ENCODE measurements at places on chromosomes 2 and 18. TPM values are rescaled to one million over a fixed set of nuclear protein-coding genes. Genes with fewer than 3 reads are reported as not detected.

- DNase-seq: no peak
These were observed 21.6 kb downstream of the EFEMP1 start for GRCh38 chr2:55901941-55902340.

The FBXO15 gene
- not detected for total RNA-seq

GRCh38 chr2:213679894-213680293, 395.6 kb downstream of the SPAG16 start:
- no peak for DNase-seq

DNA sequence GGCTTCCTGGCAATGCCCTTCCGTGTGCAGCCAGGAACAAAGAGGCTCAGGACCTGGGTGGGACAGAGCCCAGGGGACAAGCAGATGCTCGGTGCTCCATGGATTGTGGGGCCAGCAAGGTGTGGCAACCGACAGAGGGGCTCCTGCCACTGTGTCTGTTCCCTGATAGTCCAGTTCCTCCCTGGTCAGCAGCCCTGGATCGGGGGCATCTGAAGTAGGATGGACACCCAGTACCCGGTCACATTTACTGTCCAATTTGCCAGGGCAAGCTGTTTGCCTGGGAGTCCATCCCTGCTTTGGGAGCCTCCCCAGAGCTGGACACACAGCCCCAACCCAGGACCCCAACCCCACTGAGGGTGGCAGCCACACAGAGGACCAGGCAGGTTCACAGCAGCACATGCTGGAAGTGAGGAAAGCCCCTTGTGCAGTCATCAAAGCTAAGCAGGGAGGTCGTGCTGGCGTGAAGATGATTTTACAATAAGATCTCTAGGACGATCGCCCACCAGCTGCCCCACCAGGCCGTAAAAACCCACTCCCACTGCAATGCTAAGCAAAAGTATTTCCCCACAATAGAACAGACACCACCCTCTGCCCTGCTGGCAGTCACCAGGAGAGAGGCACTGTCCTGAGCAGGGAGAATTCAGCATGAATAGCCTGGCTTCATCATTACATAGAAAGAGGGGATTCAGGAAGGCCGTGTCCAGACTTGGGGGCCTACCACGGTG, 141.7 kb downstream of the NDUFA10 start:
- no peak for DNase-seq

- no peak for DNase-seq
These were observed 48.2 kb downstream of the CRIM1 start for GRCh38 chr2:36403675-36404230.

The MREG gene
- 7.7 TPM for total RNA-seq
